ENCODE measurements at places on chromosomes 16 and 17.

- no peak for DNase-seq
These were observed 2.6 kb downstream of the CA7 start for GRCh38 chr16:66846831-66847230.

GRCh38 chr17:75602644-75603043 lies 15.0 kb downstream of the MYO15B start:
- no peak for DNase-seq

- DNase-seq: peak; percentile 77
These were observed 3.1 kb upstream of the LHX1 start for GRCh38 chr17:36934144-36934691.

DNA sequence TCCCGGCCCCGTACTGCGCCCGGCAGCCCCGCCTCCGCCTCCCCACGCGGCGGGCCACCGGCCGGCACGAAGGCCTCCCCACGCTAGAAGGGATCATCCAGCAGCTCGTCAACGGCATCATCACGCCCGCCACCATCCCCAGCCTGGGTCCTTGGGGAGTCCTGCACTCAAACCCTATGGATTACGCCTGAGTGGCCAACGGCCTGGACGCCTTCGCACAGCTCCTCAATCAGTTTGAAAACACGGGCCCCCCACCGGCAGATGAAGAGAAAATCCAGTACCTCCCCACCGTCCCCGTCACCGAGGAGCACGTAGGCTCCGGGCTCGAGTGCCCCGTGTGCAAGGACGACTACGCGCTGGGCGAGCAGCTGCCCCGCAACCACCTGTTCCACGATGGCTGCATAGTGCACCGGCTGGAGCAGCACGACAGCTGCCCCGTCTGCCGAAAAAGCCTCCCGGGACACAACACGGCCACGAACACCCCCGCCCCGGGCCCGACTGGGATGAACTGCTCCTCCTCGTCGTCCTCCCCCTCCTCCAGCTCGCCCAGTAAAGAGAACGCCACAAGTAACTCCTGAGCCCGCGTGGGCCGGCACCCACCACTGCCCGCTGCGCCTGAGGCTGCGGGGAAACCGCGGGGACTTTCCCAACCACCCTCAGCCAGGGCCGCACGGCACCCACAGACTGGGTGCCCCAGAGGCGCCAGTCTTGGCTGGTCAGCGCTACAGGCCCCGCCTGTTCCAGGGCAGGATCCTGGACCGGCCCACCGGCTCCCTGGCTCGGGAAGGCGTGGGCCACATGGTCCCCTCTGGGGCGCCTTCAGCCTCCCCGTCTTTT lies 39.0 kb upstream of the AKAP1 start:
- peak; percentile 59 for DNase-seq

DNA sequence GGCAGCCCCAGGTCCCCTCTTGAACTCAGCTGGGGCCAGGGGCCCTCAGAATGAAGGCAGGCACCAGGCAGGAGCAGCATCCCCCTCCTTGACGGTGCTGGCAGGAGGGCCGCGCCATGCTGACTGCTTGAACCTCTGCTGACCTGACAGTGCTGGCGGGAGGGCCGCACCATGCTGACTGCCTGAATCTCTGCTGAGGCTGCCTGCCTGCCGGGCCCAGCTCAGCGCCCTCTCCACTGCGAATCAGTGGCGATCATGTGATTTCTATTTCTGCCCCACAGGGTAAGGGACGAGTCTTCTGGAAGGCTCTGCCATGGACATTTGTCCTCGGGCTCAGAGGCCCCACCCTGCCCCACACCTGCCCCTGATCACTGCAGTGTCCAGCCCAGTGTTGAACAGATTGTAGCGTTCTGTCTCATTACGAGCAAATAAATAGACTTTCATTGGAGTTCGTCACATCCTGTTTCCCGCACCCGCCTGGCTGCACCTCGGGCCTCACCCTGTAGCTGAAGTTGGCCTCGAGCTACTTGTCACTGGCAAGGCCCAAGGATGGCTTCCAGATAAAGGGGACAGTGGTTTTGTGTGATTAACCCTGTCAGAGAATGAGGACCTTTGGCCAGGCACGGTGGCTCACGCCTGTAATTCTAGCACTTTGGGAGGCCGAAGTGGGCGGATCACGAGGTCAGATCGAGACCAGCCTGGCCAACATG lies 8.6 kb downstream of the C16orf90 start:
- no peak for DNase-seq

DNA sequence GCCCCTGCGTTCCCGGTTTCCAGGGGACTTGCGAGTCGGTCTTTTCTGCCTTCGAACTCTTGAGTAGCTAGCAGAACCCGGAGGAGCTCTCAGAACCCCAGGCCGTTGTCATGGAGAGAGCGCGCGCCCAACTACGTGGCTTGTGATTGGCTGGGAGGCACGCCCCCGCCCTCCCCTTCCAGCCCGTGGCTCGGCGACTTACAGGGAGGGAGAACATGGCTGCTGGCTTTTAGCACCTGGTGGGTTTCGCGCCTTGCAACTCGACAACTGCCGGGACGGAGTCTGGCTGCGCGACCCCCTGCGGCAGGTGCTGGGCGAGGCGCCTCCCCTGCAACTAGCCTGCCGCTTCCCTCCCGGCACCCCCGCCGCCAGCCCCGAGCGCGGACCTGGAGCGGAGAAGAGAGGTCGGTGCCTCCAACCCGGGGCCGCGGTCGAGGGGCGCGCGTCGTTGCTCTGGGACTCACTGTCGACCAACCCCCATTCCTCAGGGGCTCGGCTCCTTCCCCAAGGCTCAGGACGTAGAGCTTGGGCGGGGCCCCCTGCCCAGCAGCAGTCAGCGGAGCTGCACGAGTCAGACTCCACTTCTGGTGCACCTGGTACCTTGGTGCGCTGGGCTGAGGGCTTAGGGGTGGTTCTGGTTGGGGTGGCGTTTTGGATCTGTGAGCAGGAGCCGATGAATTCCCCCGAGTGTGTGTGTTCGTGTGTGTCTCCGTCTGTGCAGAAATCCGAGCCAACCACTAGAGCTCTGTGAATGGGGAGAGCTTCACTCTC lies 9.0 kb upstream of the ZFP90 start:
- DNase-seq: peak; percentile 87

GRCh38 chr17:63519972-63520882 lies 2.9 kb upstream of the KCNH6 start:
- peak; percentile 48 for DNase-seq

DNA sequence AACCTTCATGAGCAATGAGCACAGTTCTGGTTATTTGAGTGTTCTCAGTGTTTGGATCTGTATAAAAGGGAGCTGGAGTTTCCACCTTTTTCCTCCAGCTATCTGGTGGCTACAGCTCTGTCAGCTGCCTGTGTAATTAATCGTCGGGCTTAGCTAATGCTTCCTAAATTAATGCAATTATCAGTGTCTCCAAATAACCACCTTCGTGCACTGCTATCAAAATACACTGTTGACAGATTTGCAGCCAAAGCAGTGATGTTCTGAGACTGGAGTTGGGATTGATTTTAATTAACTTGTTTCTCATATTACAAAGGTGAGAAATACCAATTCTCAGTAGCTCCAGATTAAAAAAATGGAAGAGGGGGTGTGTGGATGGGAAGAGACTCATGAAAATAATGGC lies 325.8 kb downstream of the CBLN1 start:
- no peak for DNase-seq

DNA sequence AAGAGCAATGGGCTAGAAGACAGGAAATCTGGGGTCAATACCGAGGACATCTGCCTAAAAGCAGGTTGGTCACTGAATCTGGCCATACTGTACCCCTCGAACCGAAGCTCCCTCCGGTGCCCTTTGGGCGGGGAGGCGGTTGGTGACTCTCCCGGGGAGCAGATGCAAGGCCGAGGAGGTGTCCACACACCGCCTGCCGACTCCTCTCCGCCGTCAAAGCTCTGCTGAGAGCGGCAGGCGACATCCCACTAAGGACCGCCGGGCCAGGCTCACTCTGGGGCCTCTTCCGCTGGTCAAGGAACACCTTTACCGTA lies 458 bp downstream of the ZNF200 start:
- no peak for DNase-seq

- no peak for DNase-seq
These were observed 33.4 kb downstream of the RBFOX1 start for GRCh38 chr16:7366041-7366440.

DNA sequence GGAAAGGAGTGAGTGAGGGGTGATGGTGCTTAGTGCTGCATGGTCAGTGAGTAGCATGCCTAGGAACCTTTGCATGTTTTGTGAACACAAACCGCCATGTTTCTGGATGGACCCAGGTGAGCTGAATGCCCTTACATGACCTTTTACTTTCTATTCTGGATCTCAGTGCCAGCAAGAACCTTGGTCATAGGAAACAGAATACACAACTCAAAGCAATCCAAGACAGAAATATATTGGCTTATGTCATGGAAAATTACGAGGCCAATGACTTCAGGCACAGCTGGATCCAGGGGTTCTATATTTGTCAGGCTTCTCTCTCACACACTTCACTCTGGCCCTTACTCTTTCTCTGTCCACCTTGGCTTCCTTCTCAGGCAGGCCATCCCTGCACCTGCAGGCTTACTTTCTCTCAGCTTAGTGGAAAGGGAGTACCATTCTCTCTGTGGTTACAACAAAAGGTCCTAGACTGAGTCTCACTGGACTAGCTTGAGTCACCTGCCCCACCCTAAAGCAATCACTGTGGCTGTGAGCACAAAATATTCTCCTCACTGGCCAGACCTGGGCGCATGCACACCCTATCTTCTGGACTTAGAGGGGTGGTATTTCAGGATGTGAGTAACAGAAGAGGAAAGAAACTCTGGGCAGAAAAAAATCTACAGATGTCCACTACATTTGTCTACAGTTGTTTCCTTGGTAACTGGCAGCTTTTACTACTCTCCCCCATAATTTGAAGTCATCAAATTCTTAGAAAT lies 20.4 kb upstream of the CPNE2 start:
- no peak for DNase-seq

DNA sequence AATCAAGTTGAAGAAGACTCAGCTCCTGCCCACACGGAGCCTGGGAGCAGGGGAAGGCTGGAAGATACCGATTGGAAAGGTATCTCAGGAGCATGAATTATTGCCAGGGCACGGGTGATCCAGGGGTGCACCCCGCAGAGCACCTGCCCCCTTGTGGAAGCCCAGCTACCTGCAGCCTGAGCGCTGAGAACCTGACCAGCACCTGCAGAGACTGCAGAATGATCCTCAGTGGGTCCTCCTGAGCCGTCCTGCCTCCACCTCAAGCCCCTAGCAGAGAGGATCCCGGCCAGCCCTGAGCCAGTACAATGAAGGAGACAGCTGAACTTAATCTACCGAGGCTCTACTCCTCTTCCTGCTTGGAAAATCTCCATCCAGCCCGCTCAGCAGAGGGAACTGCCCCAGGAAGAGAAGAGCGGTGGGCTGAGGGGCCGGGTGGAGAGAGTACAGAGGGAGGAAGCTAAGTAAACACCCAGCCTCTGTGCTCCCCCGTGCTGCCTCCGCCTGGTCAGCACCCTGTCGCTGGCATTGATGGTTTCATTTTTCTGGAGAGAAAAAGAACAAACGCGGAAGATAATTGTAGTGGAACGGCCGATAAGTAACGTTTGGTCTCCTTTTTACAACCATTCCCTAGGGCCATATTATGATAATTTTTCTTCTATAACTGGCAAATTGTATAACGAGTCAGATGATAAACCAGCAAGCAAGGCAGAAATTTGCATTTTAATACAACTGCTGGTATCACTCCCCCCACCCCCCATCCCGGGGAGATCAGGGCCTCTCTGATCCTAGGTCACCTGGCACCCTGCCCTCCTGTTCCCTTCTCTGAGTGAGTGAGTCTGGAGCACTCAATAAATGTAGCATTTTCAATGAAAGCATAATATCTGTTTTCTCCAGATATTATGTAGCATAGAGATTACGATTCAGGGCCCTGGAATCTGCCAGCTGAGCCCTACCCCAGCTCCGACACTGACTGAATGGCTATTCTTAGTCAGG lies 204.5 kb upstream of the RPL38 start:
- peak; percentile 66 for DNase-seq

DNA sequence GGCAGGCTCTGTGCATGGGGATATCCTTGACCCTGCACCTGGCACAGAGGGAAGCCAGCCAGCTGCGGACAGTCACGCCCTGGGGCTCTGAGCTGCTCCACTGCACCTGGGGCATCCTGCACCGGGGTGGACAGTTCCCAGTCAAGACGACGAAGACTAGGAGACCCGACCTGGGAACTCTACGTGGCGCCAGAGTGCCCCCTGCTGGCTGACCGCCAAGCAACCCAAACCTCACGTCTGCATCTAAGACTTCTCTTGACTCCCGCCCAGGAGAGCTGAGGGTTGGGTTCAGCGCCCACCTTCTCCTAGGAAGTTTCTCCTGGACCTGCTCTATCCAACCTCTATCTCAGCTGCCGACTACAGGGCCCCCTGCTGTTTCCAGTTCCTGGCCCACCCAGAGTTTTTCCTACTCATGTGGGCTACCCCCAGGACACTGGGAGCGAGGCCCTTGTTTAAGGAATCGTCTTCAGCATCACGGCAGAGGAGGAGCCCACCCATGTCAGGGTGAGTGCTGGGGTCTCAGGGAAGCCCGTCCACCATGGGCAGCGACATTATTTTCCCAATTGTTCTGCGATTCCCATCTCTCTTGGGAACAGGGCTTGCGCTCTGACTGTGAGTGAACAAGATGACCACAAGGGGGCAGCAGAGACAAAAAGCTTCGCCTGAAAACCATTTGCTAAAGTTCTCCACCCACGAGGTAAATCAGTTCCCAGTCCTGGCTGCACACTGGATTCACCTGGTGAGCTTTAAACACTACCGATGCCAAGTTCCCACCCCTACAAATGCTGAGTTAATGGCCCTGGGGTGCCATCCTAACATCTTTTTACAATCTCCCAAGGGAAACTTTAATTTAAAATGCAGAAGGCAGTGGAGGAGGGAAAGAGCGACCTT lies 29.3 kb downstream of the TLE7 start:
- peak; percentile 56 for DNase-seq

DNA sequence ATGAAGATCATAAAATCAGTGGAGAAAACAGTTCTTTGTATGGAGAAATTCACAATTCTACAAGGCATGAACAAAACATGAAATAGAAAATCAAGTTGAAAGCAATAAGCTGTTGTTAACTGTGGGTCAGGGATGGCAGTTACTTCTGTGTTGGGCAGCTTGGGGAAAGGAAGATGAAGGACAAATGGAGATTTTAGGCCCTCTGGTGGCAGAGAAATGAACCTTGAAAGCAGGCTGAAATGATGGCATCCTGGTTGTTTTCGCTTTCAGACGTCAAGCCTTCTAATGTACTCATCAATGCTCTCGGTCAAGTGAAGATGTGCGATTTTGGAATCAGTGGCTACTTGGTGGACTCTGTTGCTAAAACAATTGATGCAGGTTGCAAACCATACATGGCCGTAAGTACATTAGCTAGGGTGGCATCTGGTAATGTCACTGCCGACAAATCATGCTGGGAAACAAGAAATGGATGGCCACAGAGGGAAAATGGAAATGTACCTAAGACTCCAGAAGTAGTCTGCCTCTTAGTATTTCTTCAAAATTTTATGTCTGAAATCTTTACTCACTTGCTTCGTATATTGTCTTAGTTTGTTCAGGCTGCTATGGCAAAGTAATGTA lies 108.9 kb downstream of the MAP2K6 start:
- DNase-seq: no peak

DNA sequence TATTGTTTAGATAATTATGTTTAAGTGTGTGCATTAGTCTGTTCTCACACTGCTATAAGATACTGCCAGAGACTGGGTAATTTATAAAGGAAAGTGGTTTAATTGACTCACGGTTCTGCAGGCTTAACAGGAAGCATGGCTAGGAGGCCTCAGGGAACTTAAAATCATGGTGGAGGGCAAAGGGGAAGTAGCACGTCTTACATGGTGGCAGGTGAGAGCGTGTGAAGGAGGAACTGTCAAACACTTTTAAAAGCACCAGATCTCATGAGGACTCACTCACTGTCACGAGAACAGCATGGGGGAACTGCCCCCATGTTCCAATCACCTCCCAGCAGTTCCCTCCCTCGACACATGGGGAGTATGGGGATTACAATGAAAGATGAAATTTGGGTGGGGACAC lies 203.5 kb upstream of the GOT2 start:
- no peak for DNase-seq

- DNase-seq: no peak
These were observed 50.1 kb downstream of the LMF1 start for GRCh38 chr16:920717-921116.

Data from right kidney (tissue), 9 donors.